DND-41 (cell line): ENCODE measurements at places on chromosomes 7 and 10.
A peak's percentile ranks its signal among the peaks of the same experiment; 100 is the strongest.

DNA sequence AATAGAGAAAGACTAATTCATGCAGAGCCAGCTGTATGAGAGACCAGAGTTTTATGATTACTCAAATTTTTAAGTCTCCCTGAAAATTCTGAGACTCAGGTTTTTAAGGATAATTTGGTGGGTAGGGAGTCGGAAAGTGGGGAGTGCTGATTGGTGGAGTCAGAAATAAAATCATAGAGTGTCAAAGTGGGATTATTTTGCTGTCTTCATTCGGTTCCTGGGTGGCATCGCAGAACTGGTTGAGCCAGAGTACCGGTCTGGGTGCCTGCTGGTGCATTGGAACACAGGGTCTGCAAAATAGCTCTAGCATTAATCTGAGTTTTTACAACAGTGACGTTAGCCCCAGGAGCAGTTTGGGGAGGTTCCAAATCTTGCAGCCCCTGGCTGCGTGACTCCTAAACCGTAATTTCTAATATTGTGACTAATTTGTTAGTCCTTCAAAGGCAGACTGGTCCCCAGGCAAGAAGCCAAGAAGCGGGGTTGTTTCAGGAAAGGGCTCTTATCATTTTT, 32.4 kb downstream of the GPRIN2 start:
- no peak for DNase-seq

DNA sequence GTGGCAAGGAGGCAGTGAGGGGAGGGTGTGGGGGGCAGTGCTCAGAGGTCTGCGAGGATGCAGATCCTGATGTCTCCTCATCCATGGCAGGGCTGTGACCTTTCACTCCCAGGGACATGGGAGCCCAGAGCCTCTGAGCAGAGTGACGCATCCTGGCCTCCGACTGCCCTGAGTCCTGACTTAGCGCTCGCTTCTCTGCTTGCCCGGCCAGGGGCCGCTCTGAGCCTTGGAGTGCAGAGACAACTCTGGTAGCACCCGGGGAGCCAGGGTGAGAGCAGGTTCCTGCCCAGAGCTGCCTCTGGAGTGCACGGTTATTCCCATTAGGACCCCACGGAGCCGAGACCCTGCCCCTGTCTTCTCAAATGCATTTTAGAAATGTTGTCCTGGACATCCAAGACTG, 188.0 kb downstream of the TCERG1L start:
- DNase-seq, result no peak

DNA sequence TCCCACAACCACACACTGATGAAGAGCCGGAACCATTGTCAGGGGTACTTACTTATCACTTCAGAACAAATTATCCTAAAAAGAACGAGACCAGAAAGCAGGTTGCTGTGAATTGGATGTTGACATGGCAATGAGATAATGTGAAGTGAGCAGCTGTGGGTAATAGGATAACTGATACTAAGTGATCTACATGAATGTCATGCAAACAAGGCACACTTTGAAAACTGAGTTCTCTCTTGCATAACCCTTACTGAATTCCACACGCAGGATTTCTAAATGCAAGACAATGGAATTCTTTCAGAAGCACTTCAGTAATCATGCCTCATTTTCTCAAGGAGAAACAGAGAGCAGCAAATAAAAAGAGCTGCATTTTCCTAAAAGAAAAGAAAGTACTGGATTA, 242.5 kb upstream of the TMEM229A start:
- no peak for DNase-seq

DNA sequence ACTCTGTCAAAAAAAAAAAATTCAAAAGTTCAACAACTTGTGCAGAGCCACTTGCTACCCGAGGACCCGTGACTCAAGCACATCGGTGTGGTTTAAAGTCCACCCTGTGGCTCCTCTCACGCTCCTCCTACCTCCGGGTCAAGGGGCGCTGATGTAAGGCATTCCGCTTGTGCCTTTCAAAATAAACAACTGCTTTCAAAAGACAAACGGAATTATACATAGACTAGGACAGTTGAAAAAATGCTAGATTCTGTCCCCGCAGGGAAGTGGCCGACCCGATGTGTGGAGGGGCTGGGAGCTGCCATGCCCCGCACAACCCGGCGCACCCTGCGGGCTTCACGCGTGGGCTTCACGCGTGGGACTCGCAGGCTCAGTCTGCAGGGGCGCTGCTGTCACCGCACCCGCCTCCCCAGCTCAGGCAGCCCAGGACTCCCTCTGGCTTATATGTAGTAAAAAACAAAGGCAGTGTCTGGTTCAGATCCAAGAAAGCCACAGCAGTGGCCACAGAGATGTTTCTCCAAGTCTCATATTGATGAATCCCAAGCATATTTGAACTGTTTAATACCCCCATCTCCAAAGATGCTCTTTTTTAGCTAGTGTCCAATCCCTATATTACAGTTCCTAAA, 239.7 kb upstream of the INHBA start:
- no peak for DNase-seq

GRCh38 chr7:29354340-29354739, 159.8 kb downstream of the CHN2 start:
- no peak for DNase-seq

- no peak for DNase-seq
Measured at GRCh38 chr7:132243463-132243862, 332.8 kb downstream of the PLXNA4 start.

GRCh38 chr10:110711382-110711781, 67.2 kb downstream of the RBM20 start:
- no peak for DNase-seq

- DNase-seq, result no peak
Measured at GRCh38 chr7:117157241-117158209, 165.3 kb downstream of the WNT2 start.

GRCh38 chr10:43265799-43266721, 805 bp downstream of the RASGEF1A start:
- no peak for DNase-seq

DNA sequence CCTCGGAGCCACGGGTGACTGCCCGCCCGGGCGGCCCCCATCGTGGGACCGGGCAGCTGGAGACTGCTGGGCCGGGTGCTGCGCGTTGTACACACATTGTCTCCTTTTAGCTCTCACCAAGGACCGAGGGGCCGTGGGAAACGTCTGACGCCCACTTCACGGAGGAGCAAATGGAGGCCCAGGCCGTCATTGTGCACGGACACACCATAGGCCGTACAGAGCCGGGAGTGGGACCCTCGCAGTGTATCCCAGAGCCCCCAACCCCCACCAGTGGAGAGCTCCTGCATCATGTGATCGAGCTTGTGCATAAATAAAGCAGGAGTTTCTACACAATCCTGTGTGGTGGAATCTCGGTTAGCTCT, 722 bp downstream of the DENND10 start:
- DNase-seq, result peak; percentile 50

GRCh38 chr7:66460921-66461361, 167.7 kb upstream of the KCTD7 start:
- no peak for DNase-seq

GRCh38 chr10:85761906-85762445, 604.6 kb downstream of the GRID1 start:
- no peak for DNase-seq

DNA sequence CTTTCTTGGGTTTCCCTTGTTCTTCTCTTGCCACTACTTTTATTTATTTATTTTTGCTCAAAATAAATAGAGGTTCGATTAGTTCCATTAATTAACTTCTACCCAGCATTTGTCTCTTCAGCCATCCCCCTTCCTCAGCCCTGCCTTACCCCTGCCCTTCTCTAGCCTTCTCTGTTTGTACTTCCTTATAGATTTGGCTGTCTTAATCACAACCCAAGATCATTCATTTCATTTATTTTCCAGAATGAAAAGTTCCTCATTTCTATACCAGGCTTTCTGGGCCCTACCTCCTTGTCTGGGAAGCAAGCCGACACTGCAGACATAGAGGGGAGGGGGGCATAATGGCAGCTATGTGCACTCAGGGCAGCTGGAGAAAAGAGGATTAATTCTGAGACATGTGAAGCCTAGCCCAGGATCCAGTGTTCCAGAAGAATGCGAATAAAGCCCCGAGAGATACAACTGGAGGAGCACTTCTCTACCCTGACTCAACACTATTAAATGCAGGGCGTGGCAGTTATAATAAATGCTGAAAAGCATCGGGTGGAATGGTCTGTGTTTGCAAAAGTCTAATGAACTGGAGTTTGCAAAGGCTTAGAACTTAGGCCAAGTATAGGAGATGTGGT, 6.4 kb upstream of the PDCD4 start:
- DNase-seq, result no peak

DNA sequence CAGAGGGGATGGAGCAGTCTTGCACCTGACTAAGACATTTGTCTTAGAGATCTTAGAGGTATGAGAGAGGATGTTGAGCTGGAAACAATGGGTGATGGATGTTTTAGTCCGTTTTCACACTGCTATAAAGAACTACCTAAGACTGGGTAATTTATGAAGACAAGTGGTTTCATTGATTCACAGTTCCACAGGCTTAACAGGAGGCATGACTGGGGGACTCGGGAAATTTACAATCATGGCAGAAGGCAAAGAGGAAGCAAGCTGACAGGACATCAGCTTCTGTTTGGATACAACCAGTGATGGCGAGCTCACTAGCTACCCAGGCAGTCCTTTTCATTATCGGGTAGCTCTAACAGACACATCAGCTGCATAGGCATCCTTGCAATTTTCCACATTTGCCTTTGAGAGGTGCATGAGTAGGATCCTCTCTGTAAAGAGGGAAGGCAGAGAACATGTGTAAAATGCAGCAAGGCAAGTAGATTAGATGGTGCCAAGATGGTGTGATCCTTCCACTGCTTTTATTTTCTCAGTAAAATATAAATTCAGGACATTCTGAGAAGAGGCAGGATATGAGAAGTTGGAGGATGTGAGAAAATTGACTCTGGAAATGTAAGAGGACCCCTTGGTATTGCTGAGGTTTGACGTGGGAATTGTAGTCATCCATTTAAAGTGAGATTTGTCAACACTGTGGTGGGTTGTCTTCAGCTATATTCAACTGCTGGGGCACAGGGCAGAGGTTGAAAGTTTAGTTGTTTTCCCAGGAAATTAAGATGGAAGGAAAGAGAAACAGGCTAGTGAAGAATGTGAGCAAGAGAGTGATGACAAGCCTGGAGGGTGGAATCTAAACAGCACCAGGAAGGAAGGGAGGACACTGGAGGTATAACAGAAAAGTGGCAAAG, 1140.0 kb upstream of the AUTS2 start:
- no peak for DNase-seq

DNA sequence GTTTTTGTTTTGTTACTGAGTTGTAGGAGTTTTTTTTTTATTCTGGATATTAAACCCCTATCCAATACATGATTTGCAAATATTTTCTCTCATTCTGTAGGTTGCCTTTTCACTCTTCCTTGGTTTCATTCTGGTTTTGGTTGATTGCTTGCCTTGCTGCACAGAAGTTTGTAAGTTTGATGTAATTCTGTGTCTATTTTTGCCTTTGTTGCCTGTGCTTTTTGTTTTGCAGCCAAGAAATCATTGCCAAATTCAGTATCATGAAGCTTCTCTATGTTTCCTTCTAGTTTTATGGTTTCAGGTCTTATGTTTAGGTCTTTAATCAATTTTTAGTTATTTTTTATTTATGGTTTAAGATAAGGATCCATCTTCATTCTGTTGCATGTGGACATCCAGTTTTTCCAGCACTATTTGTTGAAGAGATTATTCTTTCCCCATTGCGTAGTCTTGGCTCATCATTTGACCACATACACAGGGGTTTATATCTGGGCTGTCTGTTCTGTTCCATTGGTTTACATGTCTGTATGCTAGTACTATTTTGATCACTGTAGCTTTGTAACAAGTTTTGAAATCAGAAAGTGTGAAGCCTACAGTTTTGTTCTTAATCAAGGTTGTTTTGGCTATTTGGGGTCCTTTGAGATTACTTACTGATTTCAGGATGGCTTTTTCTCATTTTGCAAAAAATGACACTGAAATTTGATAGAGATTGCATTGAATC, 26.4 kb downstream of the BMPR1A start:
- no peak for DNase-seq

- DNase-seq, result no peak
Measured at GRCh38 chr7:37016064-37016878, 292.0 kb upstream of the AOAH start.

DNA sequence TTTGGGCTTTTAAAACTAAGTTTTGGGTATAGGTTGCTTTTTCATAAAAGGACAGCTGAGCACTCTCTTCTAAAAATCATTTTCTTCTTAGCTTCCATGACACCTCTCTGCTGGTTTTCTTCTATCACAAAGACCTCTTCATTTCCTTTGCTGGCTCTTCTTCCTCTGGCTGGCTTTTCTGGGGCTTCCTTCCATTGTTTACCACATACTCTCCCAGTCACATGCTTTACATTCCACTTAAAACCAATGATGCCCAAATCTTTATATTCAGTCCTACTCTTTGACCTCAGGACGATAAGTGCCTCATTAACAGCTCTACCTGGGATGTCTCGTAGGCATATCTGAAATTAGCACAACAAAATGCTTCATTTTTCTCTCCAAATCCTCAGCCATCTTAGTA, 26.8 kb downstream of the FAM133B start:
- no peak for DNase-seq

DNA sequence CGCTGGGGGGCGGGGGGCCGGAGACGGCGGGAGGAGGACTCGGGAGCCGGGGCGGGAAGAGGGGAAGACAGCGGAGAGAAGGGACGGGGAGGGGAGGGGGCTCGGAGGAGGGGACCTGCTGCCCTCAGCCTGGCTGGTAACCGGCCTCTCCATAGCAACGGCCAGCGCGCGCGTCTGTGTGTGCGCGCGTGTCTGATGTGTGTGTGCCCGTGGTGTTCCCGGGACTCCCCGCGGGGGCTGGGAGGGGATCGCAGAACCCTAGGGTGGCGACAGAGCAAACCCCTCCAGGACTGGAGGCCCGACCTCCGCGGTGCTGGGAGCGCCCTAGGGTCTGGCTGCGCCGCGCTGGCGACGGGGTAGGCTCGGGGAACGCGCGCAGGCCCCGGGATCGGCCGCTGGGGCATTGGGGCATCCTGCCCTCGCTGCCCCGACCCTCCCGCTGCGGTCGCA, 356.3 kb downstream of the DNAJB6 start:
- DNase-seq, result no peak

DNA sequence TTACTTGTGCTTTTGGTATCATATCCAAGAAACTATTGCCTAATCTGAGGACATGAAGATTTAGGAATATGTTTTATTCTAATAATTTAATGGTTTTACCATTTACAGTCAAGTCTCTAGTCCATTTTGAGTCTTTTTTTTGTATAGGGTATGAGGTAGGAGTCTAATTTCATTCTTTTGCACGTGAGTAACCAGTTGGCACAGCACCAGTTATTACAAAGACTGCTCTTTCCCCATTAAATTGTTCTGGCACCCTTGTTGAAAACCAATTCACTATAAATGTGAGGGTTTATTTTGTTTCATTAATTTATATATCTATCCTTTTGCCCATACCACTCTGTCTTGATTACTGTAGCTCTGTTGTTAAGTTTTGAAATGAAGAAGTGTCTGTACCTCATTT, 381.6 kb downstream of the SUGCT start:
- no peak for DNase-seq

- DNase-seq, result no peak
Measured at GRCh38 chr10:122647383-122647968, 52.2 kb downstream of the C10orf120 start.

- peak; percentile 14 for DNase-seq
Measured at GRCh38 chr7:52507546-52508255, 527.7 kb upstream of the POM121L12 start.

DNA sequence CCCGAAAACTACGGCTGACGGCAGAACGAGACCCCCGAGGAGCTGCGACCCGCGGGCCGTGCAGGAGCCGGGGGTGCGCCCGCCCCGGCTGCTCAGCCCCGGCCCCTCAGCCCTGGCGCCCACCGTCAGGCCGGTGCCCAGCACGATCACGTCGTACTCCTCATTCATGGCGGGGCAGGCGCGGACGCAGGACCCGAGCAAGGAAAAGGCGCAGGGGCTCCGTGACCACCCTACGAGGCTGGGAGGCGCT, 218 bp downstream of the GDI2 start:
- no peak for DNase-seq
